ENCODE measurements at places on chromosomes 1 and 21.

DNA sequence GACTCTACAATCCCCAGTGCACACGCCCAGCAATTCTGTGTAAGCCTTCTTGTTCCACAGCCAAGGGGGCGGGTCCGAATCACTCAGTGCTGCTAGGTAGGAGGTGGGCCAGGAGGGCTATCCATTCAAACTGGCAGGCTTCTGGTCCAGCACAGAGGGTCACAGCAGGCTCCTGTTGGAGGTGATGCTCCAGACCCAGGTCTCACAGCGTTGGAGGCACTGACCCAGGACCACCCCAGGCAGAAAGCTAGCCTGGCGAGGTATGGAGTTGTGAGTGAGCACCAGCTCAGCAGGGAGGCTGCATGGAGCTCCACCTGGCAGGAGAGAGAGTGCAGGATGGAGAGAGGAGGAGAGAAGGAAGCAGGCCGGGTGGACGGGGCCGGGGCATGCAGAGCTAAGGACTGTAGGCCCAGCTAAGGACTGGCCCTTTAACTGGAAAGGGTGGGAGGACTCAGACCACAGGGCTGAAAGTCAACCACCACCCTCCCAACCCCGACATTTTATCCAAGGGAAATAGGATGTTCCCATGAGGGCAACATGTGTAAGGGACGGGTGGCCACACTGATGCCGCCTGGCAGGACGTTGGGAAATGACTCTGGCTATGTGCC is 38.7 kb downstream of the GPR161 start:
- DNase-seq = no peak

DNA sequence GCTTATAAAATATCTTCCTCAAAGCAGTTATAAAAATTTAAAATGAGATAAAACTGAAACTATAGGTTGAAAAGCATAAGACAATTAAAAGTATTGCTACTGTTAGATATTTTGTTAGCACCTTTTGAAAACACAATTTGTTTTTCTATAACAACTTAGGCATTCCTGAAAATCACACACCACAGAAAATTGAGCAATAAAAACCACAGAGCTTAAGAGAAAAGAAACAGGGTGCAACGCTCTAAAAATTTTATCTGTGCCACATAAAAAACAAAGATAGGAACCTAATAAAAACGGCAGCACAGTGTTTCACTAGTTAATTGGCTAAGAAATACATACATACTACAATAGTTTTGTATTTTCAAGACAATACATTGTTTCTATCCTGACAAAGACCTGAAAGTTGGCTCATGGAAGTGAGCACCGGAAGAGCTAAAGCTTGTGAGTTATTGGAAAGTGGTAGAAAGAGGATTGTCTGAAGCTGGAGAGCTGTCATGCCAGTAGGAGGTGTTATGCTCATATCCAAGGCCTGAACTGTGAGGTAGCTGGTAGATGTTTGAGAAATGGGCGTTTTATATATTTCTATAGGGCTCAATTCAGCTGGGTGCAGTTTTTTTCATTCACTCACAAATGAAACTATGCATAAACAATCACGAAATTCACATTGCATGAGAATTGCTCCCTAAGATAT is 45.8 kb downstream of the RGS7 start:
- DNase-seq = no peak

DNA sequence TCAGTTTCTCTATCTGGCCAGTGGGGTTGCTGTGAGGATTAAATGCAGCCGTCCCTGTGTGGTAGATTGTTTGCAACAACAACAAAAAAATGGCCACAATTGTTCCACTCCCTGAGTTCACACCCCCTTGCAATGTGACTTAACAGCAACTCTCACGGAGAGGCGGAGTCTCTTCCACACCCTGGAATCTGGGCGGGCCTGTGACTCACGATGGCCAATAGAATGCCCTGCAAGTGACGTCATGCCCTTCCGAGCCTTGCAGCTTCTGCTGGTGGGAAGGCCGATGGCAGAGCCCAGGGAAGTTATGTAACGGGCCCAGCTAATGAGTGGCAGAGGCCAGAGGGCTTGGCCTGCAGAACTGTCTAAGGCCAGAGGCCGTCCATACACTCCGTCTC is 87.9 kb downstream of the RIPK4 start:
- peak; percentile 45 for DNase-seq

DNA sequence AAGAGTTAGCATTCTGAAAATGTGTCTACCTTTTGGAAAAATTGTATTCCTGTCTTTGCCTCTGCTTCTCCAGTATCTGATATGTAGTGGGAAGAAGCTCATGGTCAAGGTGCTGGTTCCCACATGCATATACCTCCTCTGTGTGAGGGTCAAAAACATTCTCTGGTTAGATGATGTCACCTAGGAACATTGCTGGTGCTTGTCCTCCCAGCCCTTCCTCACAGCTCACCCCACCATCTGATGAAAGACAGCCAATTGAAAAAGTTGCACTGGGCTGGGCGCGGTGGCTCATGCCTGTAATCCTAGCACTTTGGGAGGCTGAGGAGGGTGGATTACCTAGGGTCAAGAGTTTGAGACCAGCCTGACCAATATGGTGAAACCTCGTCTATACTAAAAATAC is 154.4 kb downstream of the NR5A2 start:
- DNase-seq = no peak

- DNase-seq = no peak
These were observed 5.2 kb downstream of the TNFRSF18 start for GRCh38 chr1:1200876-1201810.

DNA sequence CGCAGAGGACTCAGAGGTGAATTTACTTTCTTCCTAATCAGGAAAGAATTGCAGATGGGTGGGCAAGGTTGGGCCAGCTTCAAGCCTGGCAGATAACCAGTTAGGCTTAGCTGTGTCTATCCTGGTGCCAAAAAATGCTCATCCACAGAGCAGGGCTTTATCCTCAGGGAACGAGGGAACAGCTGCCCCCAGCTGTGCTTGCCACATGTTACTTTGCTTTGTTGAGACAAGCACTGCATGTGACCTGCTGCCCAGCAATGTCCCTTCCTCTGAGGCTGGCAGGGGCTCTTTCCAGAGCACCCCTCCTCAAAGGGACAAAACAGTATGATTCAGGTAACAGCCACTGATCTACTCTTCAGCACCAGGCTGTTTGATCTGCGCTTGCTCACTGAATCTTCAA is 505.1 kb upstream of the USP24 start:
- no peak for DNase-seq

- DNase-seq = no peak
These were observed 51.8 kb downstream of the SLC44A5 start for GRCh38 chr1:75559136-75559535.

- no peak for DNase-seq
These were observed 34.7 kb downstream of the RCAN1 start for GRCh38 chr21:34580181-34580700.

DNA sequence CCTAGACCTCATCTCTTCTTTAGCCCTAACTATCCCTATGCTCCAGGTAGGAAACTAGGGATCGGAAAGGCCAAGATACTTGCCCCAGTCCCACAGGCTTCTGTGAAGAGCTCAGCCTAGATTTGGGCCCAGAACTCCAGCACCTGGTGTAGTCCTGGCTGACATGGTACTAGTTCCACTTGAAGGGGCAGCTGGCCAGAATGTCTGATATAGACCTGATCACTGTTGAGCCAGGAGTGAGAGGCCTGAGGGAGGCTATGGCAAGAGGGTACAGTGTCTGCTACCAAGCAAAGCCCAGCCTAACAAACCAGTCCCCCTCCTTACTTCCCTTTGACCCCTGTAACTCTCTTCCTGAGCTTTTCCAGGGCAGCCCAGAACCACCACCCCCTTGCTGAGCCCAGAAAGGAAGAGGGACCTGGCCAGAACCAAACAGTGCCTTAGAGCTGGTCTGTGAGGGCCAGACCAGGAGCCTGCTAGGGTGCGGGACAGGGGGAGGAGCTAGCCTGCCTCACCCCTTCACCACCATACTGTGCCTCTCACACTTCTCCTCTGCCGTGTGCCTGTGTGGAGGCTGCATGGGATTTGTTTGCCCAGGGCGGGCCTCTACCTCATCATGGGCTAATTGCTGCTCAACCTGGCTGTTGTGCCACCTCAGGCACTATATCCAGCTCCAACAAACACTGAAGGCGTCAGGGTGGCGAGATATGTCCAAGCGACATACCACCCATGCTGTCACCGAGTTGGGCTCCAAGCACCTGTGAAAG is 10.9 kb downstream of the POMGNT1 start:
- no peak for DNase-seq

DNA sequence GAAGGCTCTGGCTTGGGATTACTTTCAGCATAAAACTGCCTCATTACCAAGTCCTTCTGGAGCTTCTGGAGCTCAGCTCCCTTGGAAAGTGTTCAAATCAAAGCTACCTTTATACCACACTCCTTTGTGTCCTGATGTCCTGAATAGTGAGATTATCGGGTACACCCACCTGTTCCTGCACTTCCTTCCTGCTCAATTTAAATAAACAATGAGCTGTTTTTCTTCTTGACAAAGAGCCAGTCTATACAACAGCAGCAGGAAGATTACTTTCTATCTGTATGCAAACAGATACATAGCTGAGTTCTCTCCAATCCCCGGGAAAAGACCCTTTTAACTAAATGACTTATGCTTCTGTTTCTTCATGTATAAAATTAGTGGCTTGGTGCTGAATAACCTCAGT is 258.0 kb upstream of the FMN2 start:
- no peak for DNase-seq

DNA sequence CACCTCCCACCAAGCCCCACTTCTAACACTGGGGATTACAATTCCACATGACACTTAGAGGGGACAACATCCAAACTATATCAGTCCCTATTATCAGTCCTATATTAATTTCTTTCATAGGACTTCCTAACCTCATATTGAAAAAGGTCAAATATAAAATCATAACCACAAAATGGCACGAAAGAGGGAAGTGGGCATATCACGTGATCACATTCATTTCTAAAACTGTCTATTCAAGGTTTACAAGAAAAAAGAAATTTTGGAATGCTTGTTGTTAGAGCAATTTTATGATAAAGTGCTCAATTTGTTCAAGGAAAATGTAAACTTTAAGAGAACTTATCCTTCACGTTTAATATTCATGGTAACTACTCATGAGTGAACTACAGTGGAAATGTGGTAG is 13.2 kb upstream of the CDC7 start:
- DNase-seq = no peak

GRCh38 chr1:181036107-181036836 is 2.5 kb downstream of the MR1 start:
- no peak for DNase-seq

DNA sequence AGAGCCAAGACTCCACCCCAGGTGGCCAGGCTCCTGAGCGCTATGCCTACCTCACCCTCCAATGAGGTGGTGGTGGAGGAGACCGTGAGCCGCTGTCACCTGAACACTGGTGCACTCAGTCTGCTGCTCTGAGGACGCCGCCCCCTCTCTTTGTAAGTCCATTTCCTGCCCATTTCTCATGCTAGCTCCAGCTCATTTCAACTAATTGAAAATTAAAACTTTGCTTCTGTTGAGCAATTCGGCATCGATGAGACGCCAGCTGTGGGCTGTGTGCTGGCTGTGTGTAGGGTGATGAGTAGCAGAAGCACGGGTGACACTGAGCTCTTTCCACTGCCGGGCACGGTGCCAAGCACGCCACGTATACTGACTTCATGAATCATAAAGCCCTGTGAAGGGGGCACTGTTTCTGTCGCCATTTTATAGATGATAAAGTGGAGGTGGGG is 11.2 kb downstream of the TNFRSF1B start:
- peak; percentile 58 for DNase-seq

GRCh38 chr1:209421186-209421585 is 162.3 kb upstream of the CAMK1G start:
- no peak for DNase-seq

DNA sequence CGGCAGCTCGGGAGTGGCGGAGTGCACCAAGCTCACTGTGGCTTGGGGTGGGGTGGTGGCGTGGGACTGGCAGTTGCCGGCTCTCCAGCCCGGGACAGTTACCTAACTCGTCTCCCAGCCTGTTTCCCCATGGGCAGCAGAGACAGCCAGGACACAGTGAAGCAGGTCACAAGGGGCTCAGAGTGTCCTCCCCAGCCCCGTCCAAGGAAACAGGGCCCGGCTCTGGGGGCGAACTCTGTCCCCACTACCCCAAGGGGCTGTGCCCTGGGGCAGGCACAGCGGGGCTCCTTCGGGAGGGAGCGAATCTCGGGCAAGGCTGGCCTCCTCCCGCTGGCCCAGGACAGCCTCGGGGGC is 759 bp downstream of the GPR157 start:
- no peak for DNase-seq

GRCh38 chr1:203177470-203178039 is 1.9 kb upstream of the MYBPH start:
- DNase-seq = no peak

Data from DMS79 (cell line).